ENCODE measurements at places on chromosomes 3 and 15.

DNA sequence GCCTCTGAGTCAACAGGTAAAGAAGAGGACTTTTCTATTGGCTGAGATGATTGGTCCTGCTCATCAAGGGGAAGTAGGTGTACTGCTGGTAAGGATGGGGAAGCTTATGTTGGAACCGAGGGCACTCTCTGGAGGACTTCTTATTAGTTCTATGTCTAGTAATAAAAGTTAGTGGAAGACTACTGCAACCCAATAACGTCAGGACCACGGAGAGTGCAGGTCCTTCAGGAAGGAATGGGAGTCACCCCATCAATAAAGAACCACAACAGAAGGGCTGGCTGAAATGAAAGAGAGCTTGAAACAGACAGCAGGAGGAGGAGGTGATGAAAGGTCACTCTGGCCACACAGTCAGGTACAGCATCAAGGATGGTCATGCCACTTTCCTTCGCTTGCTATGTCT, 68.8 kb upstream of the PRR23E start:
- peak; percentile 3 for DNase-seq

- DNase-seq, result no peak
Measured at GRCh38 chr3:69445024-69445423, 59.1 kb upstream of the FRMD4B start.

DNA sequence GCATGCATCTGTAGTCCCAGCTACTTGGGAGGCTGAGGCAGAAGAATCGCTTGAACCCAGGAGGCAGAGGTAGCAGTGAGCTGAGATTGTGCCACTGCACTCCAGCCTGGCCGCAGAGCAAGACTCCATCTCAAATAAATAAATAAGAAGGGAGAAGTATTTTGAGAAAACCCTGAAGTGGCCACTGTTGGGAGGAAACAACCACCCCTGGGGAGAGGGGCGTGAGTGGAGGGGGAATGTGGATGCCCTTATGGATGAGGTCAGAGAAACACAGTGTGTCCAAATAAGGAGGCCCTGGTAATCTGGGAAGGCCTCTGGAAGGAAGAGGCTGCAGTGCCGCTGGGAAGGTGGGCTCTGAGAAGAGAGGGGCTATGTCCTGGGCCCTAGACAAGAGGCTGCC, 4.2 kb upstream of the CPLX3 start:
- no peak for DNase-seq

- no peak for DNase-seq
Measured at GRCh38 chr3:62284442-62284841, 88.9 kb downstream of the FEZF2 start.

- DNase-seq, result no peak
Measured at GRCh38 chr3:187641320-187642016, 28.7 kb downstream of the SST start.

- DNase-seq, result no peak
Measured at GRCh38 chr15:50544368-50544767, 2.1 kb downstream of the USP50 start.

- no peak for DNase-seq
Measured at GRCh38 chr15:48595981-48596380, 49.5 kb downstream of the FBN1 start.

- DNase-seq, result no peak
Measured at GRCh38 chr15:90051874-90052273, 50.4 kb downstream of the IDH2 start.

GRCh38 chr15:70356919-70357318, 259.2 kb upstream of the TLE3 start:
- DNase-seq, result no peak

Measured in astrocyte of the spinal cord (primary cell).